ENCODE measurements at places on chromosomes 6 and 20.

DNA sequence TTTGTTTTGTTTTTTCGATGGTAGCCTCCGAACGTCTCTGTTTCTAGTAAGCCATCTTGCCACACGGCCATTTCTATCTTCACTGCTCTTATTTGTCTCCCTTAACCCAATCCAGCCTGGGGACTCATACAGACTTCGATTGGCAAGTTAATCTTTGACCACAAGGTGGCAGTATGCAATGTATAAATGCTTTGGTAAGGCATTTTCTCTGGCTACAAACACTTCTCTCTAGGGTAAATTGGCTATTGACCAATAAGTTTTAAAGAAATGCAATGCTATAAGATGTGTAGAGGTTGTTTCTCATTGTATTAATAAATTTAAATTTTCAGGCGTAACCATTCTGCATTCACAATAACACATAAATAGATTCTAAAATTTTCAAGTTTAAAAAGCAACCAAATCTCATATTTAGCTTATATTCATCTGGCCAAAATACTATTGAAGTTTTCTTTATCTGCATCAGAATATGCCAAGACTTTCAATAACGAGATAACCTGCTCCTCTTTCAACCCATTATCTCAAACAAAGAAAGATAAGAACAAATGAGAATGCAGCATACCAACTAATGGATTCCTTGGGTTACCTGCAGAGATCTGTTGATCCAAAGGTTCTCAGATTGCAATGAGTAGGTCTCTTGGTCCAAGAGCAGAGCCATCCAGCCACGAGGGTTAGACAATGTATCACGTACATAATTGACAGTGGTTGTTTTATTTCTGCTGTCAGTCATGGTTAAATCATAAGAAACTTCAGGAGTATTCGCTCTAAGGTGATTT, 231.9 kb downstream of the PKHD1 start:
- no peak for DNase-seq

- DNase-seq, result no peak
Observed at GRCh38 chr20:36010076-36010475, 41.7 kb downstream of the CNBD2 start.

DNA sequence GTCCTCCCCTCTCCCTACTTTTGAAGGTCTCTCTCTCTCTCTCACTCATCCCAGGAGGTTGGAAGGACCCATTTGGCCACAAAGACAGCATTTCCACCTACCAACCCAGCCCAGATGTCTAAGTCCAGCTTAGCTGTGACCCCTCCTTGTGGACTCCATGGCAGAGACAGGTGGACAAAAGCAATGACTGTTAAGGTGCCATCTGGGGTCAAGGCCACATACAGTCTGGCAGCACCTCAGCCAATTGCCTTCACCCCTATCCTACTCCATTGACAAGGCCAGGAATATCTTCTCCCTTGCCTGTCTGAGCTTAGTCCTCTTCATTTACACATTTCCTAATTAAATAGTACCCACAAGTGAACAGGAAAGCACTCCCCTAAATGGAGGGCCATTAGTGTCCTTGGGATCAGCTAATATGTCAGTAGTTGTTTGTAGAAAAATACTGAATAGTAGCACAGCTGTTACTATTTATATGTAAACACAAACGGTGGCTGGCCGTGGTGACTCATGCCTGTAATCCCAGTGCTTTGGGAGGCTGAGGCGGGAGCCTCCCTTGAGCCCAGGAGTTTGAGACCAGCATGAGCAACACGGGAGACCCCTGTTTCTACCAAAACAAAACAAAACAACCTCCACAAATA, 28.8 kb downstream of the GCM1 start:
- DNase-seq, result no peak

GRCh38 chr20:3843490-3843889, 3.1 kb upstream of the MAVS start:
- no peak for DNase-seq

- DNase-seq, result no peak
Observed at GRCh38 chr6:30397697-30398096, 52.7 kb downstream of the RPP21 start.

DNA sequence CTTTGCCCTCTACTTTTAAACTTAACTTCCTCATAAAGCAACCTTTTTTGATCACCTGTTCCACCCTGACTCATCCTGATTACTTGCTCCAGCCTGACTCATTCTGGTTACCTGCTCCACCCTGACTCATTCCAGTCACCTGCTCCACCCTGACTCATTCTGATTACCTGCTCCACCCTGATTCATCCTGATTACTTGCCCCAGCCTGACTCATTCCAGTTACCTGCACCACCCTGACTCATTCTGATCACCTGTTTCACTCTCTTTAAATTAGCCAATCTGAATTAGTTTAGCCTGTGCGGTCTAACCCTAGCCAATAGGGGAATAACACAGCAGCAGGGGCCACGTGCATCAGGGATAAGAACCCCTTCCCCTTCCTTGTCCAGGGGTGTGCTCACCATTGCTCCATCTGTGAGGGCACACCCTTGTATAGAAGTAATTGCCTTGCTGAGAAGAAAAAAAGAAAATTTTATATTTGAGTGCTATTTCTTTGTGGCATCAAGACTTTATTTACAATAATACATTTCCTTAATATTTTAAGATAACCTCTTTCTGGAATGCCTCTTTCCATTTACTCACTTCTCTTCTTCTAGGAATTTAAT, 17.9 kb downstream of the HLA-G start:
- no peak for DNase-seq

DNA sequence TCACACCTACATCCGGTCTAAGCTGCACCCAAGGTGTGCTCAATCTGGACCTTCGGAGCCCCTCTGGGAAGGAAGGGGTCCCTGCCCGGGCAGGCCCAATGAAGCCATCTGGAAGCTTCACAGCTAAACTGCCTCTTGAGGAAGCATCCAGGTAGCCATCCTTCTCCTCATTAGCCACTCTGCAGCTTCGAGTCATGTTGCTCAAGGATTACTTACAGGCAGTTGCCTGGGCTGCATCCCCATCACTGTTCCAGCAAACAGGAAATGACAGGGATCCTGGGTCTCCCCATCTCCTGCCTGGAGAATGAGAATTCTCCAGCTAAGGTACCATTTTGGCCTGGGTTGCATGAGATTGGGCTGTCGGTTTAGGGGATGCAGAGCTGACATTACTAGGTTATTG, 91.7 kb downstream of the ERMARD start:
- DNase-seq, result no peak

GRCh38 chr6:641225-641985, 15.5 kb downstream of the HUS1B start:
- DNase-seq, result no peak

DNA sequence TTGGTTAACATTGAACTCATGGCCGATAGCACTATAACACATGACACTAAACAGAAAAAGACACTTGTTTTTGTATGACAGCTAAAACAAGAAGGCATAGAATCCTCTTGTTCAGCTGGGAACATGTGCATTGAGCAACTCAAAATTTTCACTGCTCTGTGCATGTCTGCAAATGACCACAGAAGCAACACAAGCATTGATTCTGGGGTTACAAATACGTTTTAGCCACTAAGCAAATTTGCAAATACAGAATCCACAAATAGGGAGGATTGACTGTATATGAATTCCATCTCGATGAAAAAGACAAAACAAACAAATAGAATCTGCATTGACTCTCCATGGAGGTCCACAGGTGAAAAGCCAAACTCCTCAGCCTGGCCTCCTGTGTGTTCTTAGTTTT, 31.7 kb downstream of the C6orf132 start:
- DNase-seq, result no peak

DNA sequence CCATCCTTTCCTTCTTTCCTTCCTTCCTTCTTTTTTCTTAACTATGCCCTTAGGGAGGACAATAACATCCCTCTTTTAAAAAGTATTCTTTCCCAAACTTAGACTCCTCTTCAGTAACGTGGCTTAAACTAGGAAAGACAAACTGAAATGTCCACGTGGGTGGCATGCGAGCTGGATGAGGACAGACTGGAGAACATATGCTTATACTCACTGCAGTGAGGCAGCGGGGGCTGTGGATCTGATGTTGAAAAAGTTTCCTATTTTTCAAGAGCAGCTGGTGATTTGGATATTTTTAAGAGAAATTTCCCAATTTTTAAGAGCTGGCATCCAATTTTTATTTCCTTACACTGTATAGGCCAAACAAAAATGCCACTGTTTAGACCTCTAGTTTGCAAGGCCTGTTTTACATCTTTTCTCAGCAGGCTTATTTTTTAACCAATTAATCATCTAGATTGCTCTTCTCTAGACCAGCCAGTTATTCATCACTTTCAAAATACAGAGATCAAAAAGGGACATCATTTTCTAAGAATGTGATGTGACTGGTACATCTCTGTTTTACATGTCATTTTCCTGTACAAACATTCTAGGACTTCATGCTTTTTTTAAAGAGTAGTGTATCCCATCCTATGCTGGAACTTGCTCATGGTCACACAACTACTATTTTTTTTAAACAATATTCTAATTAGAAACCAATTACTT, 226.5 kb downstream of the BTBD9 start:
- DNase-seq, result no peak

- no peak for DNase-seq
Observed at GRCh38 chr6:28488916-28489365, 26.7 kb downstream of the GPX6 start.

DNA sequence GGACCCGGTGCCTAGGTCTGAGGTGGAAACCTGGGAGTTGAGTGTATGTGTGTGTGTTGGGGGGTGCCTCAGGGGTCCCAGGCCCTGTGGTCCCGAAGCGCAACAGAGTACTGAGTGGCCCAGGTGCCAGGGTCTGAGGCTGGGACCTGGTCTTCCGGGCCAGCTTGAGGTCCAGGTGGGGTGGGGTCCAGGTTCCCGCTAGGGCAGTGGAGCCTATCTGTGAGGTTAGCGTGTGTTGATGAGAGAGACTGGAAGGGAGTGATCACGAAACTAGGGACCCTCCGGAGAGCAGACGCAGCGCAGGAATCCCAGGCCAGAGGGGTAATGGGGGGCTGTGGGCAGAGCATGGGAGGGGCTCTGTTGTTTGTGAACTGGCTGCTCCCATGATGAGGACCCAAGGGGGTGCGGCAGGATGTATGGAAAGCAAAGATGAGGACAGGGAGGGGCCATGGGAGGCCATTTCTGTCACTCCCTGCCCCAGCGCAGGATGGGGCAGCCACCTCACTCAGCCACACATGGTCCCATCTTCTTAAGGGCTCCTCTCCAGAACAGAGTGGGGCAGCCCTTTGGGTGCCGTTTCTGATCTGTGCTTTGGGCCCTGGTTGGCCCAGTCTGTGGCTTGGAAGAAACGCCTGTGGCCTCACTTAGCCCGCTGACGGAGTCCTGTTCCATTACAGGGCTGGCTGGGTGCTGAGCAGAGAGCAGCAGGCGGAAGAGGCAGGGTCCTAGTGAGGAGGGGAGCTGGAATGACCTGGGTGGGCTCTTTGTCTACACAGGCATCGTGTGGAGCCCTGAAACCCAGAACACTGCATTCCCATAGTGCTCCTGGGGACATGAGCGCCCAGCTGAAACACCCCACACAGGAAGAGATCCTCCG, 872 bp downstream of the HSPA12B start:
- DNase-seq, result no peak
